ENCODE measurements at places on chromosomes 3 and 15. TPM values are rescaled to one million over a fixed set of nuclear protein-coding genes. Genes with fewer than 3 reads are reported as not detected.
A peak's percentile ranks its signal among the peaks of the same experiment; 100 is the strongest.

DNA sequence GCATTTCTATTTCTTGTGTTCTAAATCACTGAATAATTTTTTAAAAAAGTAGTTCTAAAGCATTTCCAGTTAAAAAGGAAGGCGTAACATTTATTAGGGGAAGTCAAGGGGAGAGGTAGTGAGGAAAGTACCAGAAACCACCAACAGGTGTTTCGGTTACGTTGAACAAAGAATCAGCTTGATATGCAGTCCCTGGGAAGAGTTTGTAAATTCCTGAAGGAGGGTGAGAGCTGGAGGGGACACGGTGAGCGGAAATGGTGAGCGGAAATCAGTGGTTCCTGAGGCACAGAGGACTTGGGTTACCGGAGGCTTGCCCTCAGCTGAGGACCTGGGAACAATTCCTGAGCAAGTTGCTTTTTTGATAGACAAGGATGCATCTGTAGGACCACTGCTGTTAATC is 17.8 kb downstream of the MAP2K1 start:
- H3K27ac ChIP-seq = peak overlapping the region; percentile 33
- peaks cover 40% of the 10 kb centered on the region for H3K4me1 ChIP-seq
- no peaks in the 10 kb centered on the region for H3K27me3 ChIP-seq
- peak; percentile 56 for DNase-seq
- H3K4me3 ChIP-seq = no peak overlapping the region
- no peaks in the 10 kb centered on the region for H3K36me3 ChIP-seq

DNA sequence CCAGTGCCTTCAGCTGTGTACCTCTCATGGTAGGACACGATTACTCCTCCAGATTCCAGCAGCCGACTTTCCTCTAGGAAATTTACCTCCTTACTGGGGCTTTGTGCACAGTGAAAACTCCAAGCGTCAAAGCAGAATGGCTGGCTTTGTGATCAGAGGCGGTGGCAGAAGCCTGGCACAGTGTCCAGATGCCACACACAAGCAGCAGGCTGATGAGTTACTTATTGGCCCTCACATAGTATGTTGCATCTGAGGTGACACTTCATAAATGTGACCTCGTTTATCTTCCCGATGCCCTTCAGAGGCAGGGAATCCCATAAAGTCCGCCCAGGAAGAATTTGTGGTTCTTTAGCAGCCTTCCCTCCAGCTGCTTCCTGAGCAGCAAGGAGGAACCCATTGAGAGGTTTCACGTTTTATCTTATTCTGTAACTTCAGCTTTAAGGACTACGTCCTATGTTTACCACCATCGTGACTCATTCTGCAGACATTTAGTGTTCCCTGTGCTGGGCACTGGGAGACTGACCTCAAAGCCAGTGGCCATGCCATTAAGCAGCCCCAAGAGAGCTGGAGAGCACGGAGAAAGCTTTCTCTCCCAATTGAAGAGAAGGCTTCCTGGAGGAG is 107.1 kb upstream of the C15orf61 start:
- H3K27me3 ChIP-seq = no peaks in the 10 kb centered on the region
- H3K27ac ChIP-seq = no peak overlapping the region
- no peak for DNase-seq
- H3K36me3 ChIP-seq = no peaks in the 10 kb centered on the region
- H3K4me1 ChIP-seq = peaks cover 34% of the 10 kb centered on the region

Gene CD96
- not detected for total RNA-seq

Gene ANKRD34C
- not detected for total RNA-seq

GRCh38 chr15:84604826-84605553 is 4.2 kb downstream of the ZSCAN2 start:
- no peak overlapping the region for H3K27ac ChIP-seq
- H3K36me3 ChIP-seq = no peaks in the 10 kb centered on the region
- no peak for DNase-seq
- H3K4me3 ChIP-seq = no peak overlapping the region
- peaks cover 5% of the 10 kb centered on the region for H3K4me1 ChIP-seq

GRCh38 chr3:151467069-151467468 is 6.2 kb upstream of the IGSF10 start:
- DNase-seq = no peak
- H3K4me1 ChIP-seq = no peaks in the 10 kb centered on the region
- H3K27me3 ChIP-seq = peaks cover 3% of the 10 kb centered on the region

DNA sequence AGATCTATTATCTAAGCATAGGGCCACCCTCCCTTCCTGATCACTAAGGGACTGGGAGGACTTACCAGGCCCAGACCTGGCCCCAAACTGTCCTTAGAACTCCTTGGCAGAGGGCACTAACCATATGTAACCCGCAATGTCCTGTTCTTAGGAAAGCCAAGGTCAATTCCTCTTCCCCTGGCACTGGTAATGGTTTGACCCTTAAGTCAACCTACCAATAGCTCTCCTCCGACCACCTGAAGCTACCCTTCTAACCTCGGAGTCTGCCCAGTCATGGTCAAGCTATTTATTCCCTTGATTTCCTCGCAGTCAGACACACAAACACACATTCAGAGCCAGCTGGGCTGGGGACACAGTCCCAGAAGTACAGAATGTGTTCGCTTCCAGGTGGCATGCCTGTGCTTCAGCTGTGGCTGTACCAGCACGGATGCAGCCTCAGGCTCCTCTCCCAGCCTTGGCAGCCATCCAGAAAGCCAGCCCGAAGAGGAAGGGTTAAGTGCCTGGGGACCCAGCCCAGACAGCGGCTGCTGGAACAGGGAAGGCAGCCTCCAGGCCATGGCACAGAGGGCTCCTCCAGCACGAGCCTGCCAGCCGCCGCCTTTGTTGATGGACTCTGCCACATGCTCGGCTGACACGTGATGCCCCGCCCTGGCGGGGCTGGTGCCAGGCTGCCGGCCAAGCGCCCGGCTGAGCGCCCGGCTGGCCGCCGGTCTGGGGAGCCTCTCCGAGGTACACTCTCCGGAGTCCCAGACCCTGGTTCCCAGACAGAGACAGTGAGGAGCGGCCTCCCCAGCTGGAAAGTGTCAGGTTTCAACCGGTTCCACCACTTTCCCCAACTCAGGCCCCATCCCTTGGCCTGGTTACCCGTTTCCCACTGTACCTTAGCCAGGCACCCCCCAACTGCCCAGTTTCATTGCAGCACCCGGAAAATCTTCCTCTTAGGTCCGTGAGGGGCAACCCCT is 5.5 kb downstream of the BMF start:
- DNase-seq = peak; percentile 75
- H3K36me3 ChIP-seq = no peaks in the 10 kb centered on the region
- no peak overlapping the region for H3K27ac ChIP-seq
- H3K4me3 ChIP-seq = peak overlapping the region; percentile 18
- H3K27me3 ChIP-seq = peaks cover 39% of the 10 kb centered on the region
- peaks cover 63% of the 10 kb centered on the region for H3K4me1 ChIP-seq

DNA sequence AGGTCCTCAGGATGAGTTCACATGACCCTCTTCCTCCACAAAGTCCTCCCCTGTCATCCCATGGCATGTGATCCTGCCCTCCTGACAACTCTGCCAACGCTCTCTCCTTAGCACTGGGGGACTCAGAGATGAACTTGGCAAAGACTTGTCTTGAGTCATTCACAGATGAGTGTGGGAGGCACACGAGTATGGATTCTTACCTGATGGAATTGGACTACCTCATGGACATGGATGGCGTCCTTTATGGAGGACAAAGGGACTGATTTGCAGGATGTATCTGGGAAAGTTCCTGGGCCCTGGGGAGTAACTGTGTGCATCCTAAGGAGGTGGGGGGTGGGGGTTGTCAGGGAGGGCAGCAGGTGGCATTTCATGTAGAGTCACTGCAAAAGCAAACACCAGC is 38.2 kb upstream of the TOPBP1 start:
- no peaks in the 10 kb centered on the region for H3K27me3 ChIP-seq
- no peaks in the 10 kb centered on the region for H3K36me3 ChIP-seq
- no peak overlapping the region for H3K27ac ChIP-seq
- no peaks in the 10 kb centered on the region for H3K4me1 ChIP-seq
- no peak overlapping the region for H3K4me3 ChIP-seq
- no peak for DNase-seq

Gene FAM174B
- 10.1 TPM for total RNA-seq

DNA sequence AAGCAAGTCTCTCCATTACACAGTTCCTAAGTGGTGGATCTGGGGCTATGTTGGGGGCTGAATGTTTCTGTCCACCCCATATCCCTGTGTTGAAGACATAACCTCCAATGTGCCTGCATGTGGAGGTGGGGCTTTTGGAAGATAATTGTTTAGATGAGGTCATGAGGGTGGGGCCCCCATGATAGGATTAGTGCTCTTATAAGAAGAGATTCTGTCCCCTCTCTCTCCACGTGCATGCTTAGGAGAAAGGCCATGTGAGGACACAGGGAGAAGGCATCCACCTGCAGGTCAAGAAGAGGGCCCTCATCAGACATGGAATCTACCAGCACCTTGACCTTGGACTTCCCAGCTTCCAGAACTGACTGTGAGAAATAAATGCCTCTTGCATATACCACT is 231.0 kb upstream of the CHRNA7 start:
- no peaks in the 10 kb centered on the region for H3K27me3 ChIP-seq
- no peak overlapping the region for H3K27ac ChIP-seq
- no peak overlapping the region for H3K4me3 ChIP-seq
- no peaks in the 10 kb centered on the region for H3K36me3 ChIP-seq

Gene RTP4
- not detected for total RNA-seq

Gene TWF2
- 44.9 TPM for total RNA-seq

Gene GABRR3
- total RNA-seq = not detected

GRCh38 chr15:67564021-67564967 is 21.8 kb downstream of the MAP2K5 start:
- H3K27me3 ChIP-seq = no peaks in the 10 kb centered on the region
- peak; percentile 15 for DNase-seq
- peak overlapping the region; percentile 66 for H3K27ac ChIP-seq
- H3K36me3 ChIP-seq = no peaks in the 10 kb centered on the region

Gene MYO1E
- total RNA-seq = 49.7 TPM

DNA sequence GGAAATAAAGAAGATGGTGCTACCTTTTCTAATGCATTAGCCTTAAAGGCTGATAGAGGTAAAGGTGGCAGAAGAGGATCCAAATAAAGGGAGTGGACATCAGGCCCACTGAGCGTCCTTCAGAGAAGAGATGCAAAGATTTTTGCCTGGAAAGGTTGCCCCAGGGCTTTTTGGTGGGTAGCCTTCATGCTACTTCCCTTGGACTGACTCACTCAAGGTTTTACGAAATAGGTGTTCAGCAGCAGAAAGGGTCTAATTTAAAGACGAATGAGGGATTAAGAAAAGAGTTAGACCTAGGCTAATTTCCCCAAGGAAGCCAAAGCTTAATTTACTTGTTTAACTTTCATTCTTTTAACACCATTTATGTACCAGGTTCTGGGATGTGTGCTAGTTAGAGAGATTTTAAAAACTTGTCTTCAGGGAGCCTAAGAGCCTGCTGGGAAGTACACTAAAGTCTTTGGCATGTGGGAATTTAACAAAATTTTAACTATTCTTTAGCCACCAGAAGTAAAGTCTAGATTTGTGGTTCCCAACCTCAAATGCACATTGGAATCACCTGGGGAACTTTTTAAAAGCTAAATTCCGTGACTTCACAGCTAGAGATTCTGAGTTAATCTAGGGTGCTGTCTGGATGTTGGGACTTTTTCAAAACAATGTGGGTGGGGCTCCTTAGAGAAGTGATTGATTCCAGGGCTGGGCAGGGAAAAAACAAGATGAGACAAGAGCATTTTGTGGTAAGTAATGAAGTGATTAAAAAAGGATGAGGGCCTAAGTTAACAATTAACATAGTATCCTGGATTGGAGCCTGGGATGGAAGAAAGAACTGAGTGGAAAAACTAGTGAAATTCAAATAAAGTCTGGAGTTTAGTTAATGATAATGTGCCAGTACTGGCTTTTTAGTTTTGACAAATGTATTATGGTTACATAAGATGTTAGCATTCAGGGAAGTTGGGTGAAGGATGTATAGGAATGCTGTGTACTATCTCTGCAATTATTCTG is 3.4 kb downstream of the IL20RB start:
- H3K27me3 ChIP-seq = no peaks in the 10 kb centered on the region
- H3K36me3 ChIP-seq = no peaks in the 10 kb centered on the region
- no peak overlapping the region for H3K4me3 ChIP-seq
- H3K4me1 ChIP-seq = peaks cover 10% of the 10 kb centered on the region

DNA sequence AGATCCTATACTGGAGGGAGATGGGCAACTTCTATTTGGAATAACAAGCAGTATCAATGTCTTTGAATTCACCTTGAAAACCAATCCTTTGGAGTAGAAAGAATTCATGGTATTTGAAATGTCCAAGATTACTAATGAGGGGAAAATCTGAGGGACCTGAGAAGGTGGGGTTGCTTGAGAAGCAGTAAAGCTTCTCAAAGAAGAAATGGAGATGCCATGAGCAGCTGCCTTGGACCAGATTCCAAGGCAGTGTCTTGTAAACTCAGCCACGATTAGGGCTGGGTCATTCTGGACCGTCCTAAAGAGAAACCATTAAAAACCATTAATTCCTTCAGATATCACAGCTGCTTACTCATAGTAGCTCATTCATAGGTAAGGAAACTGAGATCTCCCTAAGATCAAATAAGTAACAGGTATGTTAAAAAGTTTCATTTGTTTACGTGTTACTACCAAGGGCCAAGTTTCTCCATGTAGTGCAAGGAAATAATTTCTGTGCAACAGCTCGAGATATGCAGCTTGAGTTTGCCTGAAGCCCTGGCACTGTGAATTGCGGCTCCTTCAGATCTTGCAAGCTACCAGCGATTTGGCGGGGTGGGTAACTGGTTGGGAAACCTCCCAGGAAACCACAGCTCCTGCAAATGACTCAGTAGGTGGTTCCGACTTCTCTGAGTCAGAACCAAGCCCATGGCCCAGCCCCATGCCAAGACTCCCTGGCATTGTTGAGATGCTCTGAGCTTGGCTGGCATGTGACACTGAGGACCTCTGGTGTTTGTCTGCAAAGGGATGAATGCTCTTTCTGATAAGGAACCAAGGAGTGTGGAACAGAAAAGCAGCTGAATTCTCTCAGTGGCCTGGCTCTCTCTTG is 296.8 kb downstream of the RORA start:
- no peaks in the 10 kb centered on the region for H3K36me3 ChIP-seq
- no peak overlapping the region for H3K27ac ChIP-seq
- H3K4me3 ChIP-seq = no peak overlapping the region
- no peak for DNase-seq

- H3K36me3 ChIP-seq = no peaks in the 10 kb centered on the region
- no peak overlapping the region for H3K4me3 ChIP-seq
- DNase-seq = no peak
- no peaks in the 10 kb centered on the region for H3K27me3 ChIP-seq
- H3K27ac ChIP-seq = no peak overlapping the region
Measured at GRCh38 chr15:101266034-101266433, 11.3 kb downstream of the SELENOS start.

Gene ADCY5
- 1.0 TPM for total RNA-seq

Gene AHSG
- not detected for total RNA-seq
